ENCODE measurements at places on chromosomes 6 and 20. TPM values are rescaled to one million over a fixed set of nuclear protein-coding genes. Genes with fewer than 3 reads are reported as not detected.
A peak's percentile ranks its signal among the peaks of the same experiment; 100 is the strongest.

Gene SLC22A2
- total RNA-seq: not detected

Gene COX4I2
- total RNA-seq: not detected

Gene MPIG6B
- 0.71 TPM for total RNA-seq

Gene NNAT
- not detected for total RNA-seq

DNA sequence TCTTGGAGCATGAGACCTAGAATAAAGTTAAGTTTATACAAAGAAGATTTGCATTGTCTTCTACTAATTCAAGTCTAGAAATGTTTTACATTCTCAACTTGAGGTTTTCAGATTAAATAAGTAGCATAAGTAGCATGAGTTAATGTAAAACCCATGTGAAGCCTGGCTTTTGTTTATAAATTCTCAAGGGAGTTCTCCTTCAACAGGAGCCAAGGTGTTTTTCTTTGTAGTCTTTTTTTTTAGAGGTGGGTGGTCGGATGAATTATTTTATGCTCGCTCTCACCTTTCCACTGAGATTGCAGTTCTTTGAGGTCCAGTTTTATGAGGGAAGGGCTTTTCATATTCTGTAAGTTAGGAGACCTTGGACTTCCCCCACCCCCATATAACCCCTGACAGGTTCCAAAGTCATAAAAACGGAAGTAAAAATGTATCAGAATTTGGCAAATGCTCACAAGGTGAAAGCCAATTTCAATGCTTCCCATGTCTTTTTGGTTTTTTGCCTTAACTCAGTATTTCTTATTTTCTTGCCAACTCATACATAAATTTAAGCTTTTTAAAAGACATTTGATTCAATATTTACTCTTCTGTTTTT, 244.3 kb upstream of the ASCC3 start:
- DNase-seq: no peak

DNA sequence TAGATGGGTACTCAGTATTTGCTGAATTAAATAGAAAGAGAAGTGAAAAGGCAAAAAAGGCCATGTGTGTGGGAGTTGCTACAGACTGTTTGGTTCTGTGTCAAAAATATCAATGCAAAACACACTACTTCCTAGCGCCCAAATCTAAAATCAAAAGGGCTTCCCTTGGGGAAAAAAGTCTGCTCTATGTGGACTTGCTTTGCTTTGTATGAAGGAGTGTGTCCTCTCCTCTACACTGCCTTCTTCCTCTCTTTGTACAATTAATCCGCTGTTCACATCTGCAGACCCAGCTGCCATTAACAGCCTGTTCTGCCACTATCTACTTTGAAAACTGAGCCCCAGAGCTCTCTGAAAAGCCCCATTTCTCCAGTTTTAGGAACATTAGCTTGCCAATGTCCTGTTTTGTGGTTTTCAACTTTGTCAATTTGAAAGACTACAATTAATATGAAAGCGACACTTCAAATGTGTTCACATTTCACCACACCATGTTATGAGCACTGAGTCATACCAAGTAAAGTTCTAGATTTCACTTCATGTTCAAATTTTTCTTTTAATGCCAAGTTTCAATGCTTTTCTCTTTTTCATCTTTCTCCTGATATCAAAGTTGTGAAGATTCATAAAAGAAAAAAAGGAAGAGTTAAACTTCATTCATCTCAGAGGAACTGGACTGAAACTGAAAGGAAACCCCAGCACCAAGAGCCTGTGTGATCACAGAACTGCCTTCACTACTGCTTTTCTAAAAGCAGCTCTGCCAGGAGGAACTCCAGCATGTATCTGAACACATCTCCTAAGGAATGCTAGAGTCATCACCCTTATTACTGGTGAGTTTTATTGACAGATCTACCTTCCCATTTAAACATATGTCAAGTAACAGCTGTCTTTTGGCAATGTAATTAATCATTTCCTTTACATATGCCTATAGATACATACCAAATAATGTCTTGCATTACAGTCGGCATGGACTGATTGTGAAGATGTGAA, 102.6 kb downstream of the KIF13A start:
- no peak for DNase-seq

GRCh38 chr6:35498422-35499067, 1.7 kb upstream of the TEAD3 start:
- DNase-seq: no peak

DNA sequence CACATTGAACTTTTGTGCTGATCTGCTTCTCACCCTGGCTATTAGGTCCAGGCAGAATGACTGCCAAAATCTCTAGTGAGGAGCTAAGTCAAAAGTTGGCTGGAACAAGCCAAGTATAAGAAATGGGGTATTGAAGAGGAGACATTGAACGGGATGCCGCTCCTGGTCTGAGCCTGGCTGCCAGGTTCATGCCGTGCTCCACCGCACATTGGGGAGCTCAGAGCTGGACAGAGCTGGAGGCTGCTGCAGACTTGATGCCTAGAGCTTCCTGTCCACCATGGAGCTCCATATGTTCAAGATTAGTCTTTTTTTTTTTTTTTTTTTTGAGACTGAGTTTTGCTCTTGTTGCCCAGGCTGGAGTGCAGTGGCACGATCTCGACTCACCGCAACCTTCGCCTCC, 4.1 kb upstream of the IFT52 start:
- DNase-seq: no peak

DNA sequence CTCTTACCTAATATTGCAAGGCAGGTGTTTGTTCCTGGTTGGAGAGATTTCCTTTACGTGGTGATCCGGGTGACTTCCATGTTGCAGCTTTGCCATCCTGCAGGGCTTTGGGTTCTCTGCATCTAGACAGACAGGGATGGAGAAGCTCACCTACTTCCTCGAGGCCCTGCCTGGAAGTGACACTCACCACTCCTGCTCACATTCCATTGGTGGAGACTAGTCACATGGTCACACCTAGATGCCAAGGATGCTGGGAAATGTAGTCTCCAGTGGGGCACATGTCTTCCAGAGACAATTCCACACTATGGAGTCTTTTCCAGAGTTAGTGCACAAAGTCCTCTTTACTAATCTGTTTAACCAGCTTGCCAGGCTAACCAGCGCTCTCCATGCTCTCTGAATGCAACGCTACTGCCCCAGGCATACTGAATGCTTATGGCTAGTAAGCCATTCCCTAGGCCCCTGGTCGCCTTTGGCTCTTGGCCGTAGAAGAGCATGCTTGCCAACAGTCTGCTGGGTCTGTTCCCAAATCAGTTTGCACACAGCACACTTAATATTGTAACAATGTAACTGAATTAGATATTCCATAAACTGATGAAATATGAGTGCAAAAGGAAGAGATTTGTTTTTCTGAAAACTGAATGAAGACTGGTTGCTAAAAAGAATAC, 6.7 kb upstream of the KCNK15 start:
- DNase-seq: peak; percentile 75

DNA sequence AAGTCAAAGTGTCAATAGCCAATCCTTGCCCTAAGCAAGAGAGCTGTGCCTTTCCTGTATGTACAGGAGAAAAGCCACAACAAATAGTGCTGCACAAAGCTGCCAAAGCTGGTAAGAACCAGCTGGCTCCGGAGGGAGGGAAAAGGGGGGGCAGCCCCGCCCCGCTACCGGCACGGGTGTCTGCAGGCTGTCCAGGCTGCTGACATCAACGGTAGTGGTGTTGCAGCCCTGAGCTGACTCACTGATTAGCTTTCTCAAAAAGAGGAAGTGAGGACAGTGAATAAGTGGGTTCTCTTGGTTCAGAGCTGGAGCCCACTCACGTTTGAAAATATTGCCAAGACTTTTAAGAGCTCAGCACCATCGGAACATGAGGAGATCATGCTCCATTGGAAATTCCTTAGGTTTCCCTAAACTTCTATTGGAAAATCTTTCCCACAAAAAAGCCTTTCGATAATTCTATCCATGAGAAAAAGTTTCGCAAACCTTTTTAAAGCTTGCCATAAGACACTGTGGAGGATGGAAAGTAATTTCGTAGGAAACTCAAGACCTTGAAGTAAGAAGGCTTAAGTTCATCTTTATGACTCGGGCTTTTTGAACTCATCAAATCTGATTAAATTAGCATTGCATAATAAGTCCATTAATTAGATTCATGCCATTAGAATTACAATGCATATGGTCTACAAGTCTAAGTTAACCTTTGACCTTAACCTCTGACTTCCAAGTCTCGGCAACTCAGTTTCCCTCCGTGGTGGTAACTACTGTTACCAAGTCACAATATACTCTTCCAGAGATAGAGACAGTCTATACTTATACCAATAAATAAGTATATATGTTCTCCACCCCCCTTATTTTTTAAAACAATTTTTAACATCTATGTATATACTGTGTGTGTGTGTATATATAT, 67.0 kb downstream of the TNFRSF21 start:
- DNase-seq: peak; percentile 88
